ENCODE measurements at places on chromosomes 11 and 22.

DNA sequence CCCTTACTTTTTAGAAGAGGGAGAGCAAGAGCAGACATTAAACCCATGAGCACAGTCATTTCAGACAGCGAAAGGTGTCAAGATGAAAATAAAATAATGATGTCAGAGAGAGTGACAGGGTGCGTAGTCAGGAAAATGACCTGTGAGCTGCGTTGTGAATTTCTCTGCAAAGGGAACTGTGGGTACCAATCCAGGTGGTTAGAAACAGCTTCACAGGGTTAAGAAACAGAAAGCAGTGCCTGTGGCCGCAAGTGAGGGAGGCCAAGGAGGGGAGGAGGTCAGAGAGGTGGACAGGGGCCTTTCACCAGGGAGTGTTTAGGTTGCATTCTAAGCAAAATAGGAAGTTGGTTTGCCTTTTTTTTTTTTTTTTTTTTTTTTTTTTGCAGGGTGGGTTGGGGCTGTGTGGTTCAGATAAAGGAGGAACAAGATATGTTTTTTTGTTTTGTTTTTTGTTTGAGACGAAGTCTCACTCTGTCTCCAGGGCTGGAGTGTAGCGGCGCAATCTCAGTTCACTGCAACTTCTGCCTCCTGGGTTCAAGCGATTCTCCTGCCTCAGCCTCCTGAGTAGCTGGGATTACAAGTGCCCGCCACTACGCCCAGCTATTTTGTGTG lies 7.9 kb downstream of the TIGD3 start:
- no peak for DNase-seq

GRCh38 chr22:19530751-19531150 lies 6.5 kb upstream of the CLDN5 start:
- no peak for DNase-seq

GRCh38 chr11:78722786-78723185 lies 148.1 kb upstream of the NARS2 start:
- no peak for DNase-seq

GRCh38 chr11:24264868-24265267 lies 232.0 kb upstream of the LUZP2 start:
- DNase-seq, result no peak

- DNase-seq, result no peak
Observed at GRCh38 chr11:102604875-102605274, 20.3 kb downstream of the MMP20 start.

DNA sequence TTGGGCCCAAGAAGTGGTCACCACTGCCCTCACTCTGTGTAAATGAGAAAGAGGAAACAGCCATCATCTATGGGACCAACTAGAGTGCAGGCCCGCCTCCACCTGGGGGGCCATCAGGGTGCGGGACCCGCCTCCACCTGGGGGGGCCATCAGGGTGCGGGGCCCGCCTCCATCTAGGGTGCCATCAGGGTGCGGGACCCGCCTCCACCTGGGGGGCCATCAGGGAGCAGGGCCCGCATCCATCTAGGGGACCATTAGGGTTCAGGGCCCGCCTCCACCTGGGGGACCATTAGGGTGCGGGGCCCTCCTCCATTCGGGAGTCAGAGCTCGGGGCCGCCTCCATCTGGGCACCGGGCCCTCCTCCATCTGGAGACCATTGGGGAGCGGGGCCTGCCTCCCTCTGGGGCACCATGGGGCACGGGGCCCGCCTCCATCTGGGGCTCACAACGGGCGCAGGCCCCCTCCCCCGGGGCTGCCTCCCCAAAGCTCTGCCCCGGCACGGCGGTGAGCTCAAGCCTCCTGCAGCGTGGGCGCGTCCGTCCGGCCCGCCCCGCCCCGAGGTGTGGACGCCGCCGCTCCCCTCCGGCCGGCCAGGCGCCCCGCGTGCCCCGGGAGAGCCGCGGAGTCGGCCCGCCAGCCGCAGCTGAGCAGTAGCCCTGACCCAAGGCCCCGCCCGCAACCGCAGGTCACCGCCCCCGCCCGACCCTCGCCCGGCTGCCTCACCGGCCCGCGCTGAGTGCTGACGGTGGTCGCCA lies 512 bp downstream of the TOLLIP start:
- no peak for DNase-seq

DNA sequence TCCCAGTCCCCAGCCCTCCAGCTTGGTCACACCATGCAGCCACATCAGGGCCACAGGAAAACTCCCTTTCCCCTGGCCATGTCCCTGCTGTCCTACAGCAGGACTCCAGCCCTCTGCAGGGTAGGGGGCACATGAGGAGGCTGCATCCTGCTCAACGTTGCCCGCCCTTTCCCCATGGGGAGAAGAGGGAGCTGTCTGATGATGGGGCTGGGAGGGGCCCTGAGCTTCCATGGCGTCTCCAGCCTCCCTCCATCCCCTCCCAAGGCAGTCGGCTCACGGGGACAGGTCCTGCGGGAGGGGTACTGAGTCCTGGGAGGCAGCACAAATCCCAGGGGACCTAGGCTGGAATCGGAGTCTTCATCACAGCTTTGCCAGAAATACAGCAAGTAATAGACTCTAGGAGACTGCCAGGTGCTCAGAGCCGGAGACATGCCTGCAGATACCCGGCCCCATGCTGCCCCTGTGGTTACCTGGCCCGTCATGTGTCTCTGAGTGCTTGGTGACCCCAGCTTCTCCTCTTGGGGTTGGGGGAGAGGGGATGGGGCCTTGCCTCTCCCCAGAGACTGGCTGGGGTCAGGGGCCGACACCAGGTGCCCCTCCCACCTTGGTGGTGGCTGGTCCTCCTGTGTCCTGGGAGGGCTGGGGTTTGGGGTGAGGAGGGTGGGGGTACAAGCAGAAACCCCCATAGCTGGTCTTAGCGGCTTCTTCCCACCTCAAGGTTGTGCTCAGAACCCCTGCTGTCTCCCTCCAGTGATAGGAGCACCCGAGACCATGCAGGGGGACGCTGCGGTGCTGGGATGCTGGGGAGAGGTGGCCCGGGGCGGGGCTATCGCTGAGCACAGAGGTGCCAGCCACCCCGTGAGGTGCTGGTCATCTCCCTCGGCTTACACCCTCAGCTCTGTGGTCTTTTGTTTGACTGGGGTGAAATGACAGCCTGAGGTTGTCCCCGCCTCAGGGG lies 2.3 kb downstream of the MRGPRE start:
- no peak for DNase-seq

GRCh38 chr11:88315015-88315414 lies 22.5 kb downstream of the CTSC start:
- no peak for DNase-seq

DNA sequence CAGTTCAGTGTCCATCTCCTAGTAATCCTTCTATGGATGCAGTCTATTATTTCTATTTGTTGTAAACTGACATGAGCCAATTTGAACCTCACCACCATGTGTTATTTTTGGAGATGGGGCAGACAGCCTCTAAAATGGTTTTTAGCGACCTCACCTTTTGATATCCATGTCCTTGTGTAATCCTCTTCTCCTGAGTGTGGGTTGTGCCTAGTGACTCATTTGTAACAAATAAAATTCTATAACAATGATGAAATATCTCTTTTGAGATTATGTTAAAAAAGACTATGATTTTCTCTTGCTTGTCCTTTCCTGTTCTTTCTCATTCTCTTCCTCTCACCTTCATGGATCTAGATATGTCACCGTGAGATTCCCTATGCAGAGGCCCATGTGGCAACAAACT lies 554.6 kb upstream of the ANO3 start:
- DNase-seq, result no peak

GRCh38 chr11:78497293-78497692 lies 77.4 kb downstream of the NARS2 start:
- DNase-seq, result no peak

- DNase-seq, result no peak
Observed at GRCh38 chr11:93236741-93237675, 39.2 kb upstream of the SLC36A4 start.

- DNase-seq, result no peak
Observed at GRCh38 chr22:32333141-32333768, 24.4 kb upstream of the RFPL3 start.

DNA sequence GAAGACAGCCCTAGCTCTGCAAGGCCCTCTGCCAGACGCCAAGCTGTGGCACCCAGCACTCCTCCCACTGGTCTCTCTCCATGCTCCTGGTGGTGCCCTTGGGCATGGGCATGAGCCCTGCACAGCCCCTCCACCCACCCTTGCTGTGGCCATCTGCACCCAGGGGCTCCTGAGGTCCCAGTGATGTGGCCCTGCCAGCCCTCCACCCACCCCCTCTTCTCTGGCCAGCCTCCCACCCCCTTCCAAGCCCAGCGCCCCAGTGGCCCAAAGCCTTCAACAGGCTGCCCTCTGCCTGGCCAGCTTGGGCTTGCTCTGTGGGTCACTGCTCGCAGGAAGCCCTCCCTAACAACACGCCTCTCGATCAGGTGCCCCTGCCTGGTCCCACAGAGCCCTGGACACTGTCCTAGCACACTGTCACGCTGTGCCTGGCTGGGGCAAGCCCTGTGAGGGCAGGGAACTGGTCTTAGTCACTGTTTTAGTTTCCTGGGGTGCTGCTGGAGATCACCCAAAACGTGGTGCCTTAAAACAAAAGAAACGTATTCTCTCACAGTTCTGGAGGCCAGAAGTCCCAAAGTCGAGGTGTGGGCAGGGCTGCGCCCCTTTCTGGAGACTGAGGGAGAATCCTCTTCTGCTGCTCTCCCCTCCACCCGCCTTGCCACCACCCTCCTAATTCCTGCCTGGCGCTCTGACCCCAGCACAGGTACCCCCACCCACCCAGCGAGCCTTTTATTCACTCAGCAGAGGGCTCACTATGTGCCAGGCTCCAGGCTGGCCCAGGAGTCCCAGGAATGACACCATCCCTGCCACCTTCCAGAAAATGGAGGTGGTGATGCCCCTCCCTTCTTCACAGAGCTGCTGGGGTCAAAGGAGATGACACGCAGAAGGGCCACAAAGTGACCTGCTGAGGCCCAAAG lies 14.7 kb downstream of the SULT4A1 start:
- DNase-seq, result no peak

DNA sequence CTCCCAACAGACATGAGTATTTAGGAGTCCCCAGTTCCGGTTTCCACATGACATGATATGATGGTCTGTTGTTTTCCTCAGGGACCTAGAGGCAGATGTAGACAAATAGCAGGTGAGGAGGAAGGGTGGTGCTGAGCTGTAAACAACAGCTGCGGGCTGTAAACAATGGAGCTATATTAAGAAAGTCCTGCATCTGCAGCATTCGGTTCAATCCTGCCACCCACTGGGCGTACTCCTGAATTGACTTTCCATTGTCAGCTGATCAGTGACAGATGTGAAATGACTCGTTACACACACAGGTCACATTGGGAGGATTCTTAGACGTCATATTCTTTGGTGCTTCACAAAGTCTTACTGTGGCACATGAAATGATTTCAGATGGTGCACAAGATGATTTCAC lies 26.8 kb upstream of the RAG1 start:
- DNase-seq, result no peak

DNA sequence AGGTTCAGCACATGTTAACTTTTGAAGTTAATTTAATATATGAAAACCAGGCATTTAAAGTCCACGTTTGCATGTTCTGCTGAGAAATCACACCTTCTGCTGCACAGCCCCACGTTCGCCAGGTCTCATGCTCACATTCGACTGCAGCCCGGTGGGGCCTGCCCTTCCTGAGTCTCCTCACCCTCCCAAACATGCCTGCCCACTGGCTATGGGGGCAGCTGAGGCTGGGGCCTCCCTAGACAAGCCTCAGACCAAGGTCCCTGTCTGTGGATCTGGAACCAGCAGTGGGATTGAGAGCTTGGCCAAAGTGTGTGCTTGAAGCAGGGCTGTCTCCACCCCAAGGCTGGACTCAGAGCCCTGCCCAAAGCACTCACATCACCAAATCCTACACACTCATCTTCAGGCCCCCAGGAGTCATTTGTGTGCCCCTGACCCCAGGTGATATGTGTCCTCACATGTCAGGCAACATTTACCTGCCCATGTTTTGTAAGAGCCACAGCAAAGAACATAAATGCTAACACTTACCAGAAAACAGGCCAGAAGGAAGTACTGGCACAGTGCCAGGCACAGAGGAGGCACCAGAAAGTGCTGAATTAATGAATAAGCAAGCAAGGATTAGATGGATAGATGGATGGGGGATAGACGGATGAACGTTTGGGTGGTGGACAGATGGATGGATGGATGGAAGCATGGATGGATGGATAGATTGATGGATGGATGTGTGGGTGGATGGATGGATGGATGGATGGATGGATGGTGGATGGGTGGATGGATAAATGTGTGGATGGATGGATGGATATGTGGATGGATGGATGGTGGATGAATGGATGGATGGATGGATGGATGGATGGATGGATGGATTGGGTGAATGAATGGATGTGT lies 9.4 kb upstream of the FADD start:
- DNase-seq, result no peak

GRCh38 chr11:58616594-58616993 lies 5.9 kb upstream of the CNTF start:
- DNase-seq, result no peak

DNA sequence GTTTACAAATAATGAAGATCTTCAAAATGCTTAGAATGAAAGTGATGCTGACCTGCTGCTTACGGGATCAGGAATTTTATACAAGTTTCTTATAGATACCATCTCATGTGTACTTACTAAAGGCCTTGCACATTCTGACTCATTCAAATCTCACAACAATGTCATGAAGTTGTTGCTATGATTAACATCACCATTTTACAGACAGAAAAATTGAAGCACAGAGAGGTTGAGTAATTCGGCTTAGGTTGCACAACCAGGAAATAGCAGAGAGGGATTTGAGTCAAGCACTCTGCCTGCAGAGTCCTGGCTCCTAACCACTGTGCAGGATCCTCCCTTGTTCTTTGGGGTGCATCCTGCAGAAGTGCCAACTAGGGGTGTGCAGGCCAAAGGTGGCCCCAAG lies 471.9 kb downstream of the MIAT start:
- DNase-seq, result no peak

GRCh38 chr11:122663056-122663740 lies 7.7 kb downstream of the UBASH3B start:
- no peak for DNase-seq

DNA sequence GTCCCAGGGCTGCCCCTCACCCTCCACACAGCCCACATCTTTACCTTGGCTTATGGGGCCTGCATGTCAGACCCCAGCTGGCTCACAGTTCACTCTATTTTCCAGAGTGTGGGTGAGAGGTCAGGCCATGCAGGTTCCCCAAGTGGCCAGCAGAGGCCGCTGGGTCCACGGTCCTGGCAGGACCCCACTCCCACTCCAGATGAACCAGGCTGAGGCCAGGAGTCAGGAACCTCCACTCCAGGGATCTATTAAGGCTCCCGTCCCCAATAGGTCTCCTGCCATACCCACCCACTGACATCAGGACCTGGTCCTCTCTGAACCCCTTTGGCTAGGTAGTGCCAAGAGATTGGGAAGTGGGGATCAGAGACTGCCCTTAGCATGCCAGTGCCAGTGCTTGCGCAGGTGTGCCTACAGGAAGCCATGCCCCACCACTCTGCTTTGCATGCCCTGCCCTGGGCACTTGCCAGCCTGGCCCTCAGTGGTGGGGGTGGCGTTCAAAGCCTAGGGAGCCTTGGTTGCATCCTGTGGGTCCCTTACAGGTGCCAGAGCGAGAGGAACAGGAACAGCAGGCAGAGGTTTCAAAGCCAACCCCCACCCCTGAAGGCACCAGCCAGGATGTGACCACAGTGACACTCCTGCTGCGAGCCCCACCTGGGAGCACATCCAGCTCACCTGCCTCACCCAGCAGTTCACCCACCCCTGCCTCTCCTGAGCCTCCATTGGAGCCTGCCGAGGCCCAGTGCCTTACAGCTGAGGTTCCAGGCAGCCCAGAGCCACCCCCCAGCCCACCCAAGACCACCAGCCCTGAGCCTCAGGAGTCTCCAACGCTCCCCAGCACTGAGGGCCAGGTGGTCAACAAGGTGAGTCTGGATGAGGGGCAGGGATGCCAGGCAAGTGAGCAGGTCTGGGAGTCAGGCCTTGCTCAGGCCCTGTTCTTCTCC lies 8.3 kb downstream of the SMTN start:
- DNase-seq, result no peak

- no peak for DNase-seq
Observed at GRCh38 chr11:8985462-8985861, 18.3 kb downstream of the NRIP3 start.

Measured in stimulated activated CD8-positive, alpha-beta memory T cell treated with anti-CD3 and anti-CD28 coated beads, Interleukin-7, amount 100 ng/mL, for 1 hour (primary cell).